Peyer's patch (tissue), 4 donors: ENCODE measurements at places on chromosomes 7 and 10.

DNA sequence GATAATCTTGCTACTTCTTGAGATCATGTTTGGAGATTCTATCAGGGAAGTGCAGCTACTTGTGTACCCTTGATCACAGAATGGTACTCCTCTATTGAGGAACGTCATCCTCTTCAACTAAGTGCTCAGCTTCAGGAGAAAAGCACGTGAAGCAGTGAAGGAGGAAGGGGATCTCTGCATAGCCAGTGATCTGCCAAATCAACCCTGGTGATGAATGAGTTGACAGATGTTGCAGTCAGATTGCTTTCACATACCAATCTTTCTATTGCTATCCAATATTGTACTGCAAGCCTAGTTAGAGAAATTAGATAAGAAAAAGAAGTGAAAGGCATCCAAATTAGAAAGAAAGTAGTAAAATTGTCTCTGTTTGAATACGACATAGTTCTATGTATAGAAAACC lies 309.4 kb downstream of the TWIST1 start:
- DNase-seq: no peak

GRCh38 chr10:95289003-95289920 lies 1.5 kb downstream of the PDLIM1 start:
- DNase-seq: peak; percentile 69

DNA sequence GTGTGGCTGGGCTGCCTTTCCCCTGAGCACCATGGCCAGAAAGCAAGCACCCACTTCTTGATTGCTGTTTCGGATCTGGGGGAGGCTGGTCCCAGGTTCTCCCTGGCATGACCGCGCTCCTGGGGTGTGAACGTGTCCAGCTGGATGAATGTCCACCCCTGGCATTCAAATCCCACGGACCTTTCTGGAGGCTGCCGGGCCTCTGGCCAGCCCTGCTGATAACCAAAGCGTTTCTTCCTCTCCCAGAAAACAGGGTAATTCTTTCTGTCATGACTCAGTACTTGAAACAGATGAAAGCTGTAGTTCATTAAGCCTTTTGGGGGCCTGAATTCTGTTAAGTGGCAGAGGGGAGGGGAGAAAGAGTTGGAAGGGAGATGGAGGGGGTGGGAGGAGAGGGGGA lies 73.1 kb upstream of the SAMD8 start:
- DNase-seq: no peak

GRCh38 chr7:116630357-116630756 lies 41.6 kb upstream of the MET start:
- DNase-seq: no peak

DNA sequence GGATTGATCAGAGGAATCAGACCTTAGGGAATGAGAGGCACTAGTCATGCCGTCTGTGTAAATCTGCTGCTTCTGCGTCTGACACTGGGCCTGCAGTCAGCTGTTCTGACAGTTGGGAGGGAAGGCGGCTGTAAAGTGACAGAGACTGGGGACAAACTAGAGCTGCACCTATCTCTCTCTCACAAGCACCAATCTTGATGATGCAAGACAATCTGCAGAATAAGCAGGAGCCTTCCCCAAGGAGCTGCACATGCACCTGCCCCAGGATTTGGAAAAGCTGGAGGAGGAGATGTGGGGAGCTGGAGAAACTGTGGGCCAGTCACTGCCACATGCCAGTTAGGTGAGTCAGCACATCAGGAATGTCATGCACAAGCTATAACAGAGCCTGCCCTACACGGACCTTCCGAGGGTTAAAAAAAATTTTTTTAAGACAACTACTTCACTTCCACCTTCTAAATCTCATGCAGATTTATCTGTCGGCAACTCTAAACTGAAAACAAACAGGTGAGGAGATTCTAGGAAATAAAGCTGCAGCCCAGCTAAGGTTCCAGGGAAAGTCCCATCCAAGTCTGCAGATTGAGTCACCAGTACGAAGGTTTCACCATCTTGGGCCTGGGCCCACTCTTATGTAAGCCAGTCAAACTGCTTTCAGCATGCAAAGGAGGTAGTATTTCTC lies 39.2 kb downstream of the ENO4 start:
- DNase-seq: peak; percentile 83

DNA sequence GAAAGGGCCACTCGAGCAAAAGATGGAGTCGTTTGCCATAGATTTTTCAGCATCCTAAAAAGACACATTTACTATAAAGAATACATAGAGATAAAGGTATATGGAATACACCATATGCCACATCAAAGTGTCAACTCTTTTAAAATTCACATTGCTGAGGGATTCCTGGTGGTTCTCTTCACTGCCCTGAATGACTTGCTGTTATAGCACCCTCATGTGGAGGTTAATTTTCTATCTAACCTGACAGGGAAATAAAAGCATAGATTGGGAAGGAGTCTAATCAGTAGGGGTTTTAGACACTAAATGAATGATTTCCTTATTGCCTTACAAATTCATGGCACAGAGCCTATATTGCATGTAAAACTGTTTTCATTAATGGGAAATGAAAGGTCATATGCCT lies 25.9 kb downstream of the DNAH11 start:
- DNase-seq: no peak
